Karpas-422 (cell line): ENCODE measurements at places on chromosomes 2 and 18. TPM values are rescaled to one million over a fixed set of nuclear protein-coding genes. Genes with fewer than 3 reads are reported as not detected.

GRCh38 chr2:83844490-83844889 is 614.6 kb downstream of the SUCLG1 start:
- H3K4me3 ChIP-seq, result no peak overlapping the region
- no peak for DNase-seq
- H3K36me3 ChIP-seq, result no peaks in the 10 kb centered on the region
- no peaks in the 10 kb centered on the region for H3K27me3 ChIP-seq

The ANXA4 gene
- total RNA-seq, result 1.1 and 2.4 TPM in 2 replicates

The RIT2 gene
- total RNA-seq, result not detected in 2 replicates

DNA sequence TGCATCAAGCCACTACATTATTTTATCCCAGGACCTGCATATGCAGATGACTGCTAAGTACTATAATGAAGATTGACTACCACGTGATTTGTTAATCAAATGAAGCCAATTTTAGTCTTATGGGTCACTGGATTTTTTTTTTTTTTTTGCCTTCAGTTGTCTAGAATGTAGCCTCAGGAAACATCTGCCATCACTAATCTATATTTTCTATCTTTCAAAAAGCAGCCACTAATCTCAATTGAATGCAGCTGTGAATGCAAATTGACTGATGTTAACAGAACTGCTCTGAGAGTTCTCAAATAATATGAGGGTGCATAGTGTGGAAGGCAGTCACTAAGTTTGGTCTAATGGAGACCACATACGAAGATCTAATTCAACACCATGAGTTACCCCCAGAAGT is 106.3 kb downstream of the ABCA12 start:
- H3K36me3 ChIP-seq, result no peaks in the 10 kb centered on the region
- peaks cover 7% of the 10 kb centered on the region for H3K4me1 ChIP-seq
- H3K27me3 ChIP-seq, result no peaks in the 10 kb centered on the region
- H3K27ac ChIP-seq, result no peak overlapping the region
- H3K4me3 ChIP-seq, result no peak overlapping the region

The TUBA4A gene
- 32.6 and 61.8 TPM in 2 replicates for total RNA-seq

GRCh38 chr2:145277922-145278321 is 758.0 kb upstream of the ZEB2 start:
- H3K4me3 ChIP-seq, result no peak overlapping the region
- no peak overlapping the region for H3K27ac ChIP-seq
- H3K36me3 ChIP-seq, result no peaks in the 10 kb centered on the region
- no peaks in the 10 kb centered on the region for H3K27me3 ChIP-seq
- no peak for DNase-seq

DNA sequence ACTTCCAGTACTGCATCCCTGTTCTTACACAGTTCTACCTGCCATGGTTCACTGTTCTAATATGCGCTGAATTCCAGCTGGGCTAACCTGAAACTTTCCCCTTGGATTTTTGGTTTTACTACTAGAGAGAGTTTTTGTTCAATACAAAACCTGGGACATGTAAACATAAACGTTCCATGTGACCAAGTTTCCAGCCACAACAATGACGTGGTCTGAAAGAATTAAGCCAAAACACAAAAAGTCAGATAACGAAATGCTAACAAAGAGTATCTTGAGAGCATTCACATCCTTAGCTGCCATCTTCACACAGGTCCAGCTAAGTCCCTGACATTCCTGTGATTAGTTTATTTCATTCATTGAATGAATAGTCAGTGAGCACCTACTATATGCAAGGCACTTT is 467.0 kb upstream of the PKDCC start:
- H3K4me1 ChIP-seq, result no peaks in the 10 kb centered on the region
- no peak overlapping the region for H3K27ac ChIP-seq
- H3K36me3 ChIP-seq, result no peaks in the 10 kb centered on the region
- no peak overlapping the region for H3K4me3 ChIP-seq
- H3K27me3 ChIP-seq, result no peaks in the 10 kb centered on the region
